ENCODE measurements at places on chromosomes 13 and 19. TPM values are rescaled to one million over a fixed set of nuclear protein-coding genes. Genes with fewer than 3 reads are reported as not detected.

IQCN gene
- 0.40 TPM for total RNA-seq

CACNA1A gene
- total RNA-seq = 0.35 TPM

SWSAP1 gene
- 2.2 TPM for total RNA-seq

ZNF135 gene
- total RNA-seq = not detected

C5AR1 gene
- total RNA-seq = 2.3 TPM

COX7A1 gene
- not detected for total RNA-seq

NLRP11 gene
- total RNA-seq = not detected

ODAD3 gene
- total RNA-seq = 1.3 TPM

FAM98C gene
- 16.8 TPM for total RNA-seq

CEACAM8 gene
- not detected for total RNA-seq

ZSCAN22 gene
- total RNA-seq = 2.6 TPM

GAPDHS gene
- total RNA-seq = not detected

APC2 gene
- 1.3 TPM for total RNA-seq

Data from A549 treated with RU486 at 1 μM for 4 hours (cell line).